PC-3 (cell line): ENCODE measurements at places on chromosomes 12 and 14. TPM values are rescaled to one million over a fixed set of nuclear protein-coding genes. Genes with fewer than 3 reads are reported as not detected.

The KRT85 gene
- not detected in 2 replicates for total RNA-seq

The KRT78 gene
- 0.12 and 0.15 TPM in 2 replicates for total RNA-seq

The FGD4 gene
- total RNA-seq: 3.2 and 3.9 TPM in 2 replicates

The TNFAIP2 gene
- 80.7 and 87.3 TPM in 2 replicates for total RNA-seq

The TAS2R9 gene
- total RNA-seq: not detected in 2 replicates

The DEPDC4 gene
- total RNA-seq: 0.29 and 2.0 TPM in 2 replicates

The MGAT2 gene
- total RNA-seq: 39.5 and 51.4 TPM in 2 replicates

The NFE2 gene
- total RNA-seq: 0.26 and 0.40 TPM in 2 replicates

The PLEKHD1 gene
- total RNA-seq: 0.15 and 0.35 TPM in 2 replicates

The GPR135 gene
- total RNA-seq: 6.7 and 10.3 TPM in 2 replicates

The SERPINA12 gene
- not detected in 2 replicates for total RNA-seq

The BDKRB2 gene
- total RNA-seq: 0.06 and 0.07 TPM in 2 replicates

The CMTM5 gene
- not detected in 2 replicates for total RNA-seq

The GSG1 gene
- total RNA-seq: 0.77 TPM in 1 of 2 replicates, not detected in the other

The CCDC92 gene
- total RNA-seq: 9.6 and 9.7 TPM in 2 replicates

The CYP46A1 gene
- 0.52 and 1.2 TPM in 2 replicates for total RNA-seq

The SPX gene
- total RNA-seq: 0.87 TPM in 1 of 2 replicates, not detected in the other

The NPFF gene
- not detected in 2 replicates for total RNA-seq

The ADAM20 gene
- total RNA-seq: 0.17 and 0.26 TPM in 2 replicates

The ALG10 gene
- total RNA-seq: 15.7 TPM in 2 replicates

The SLC7A8 gene
- total RNA-seq: 0.63 and 3.8 TPM in 2 replicates

The FOXM1 gene
- 71.4 and 88.6 TPM in 2 replicates for total RNA-seq

The SLC4A8 gene
- total RNA-seq: 3.3 and 4.2 TPM in 2 replicates

The CPNE6 gene
- not detected in 2 replicates for total RNA-seq

The TPH2 gene
- not detected in 2 replicates for total RNA-seq

The ITGB7 gene
- 1.9 and 3.4 TPM in 2 replicates for total RNA-seq

The TOMM20L gene
- not detected in 2 replicates for total RNA-seq

The P3H3 gene
- total RNA-seq: 9.3 and 24.4 TPM in 2 replicates

The AKAP6 gene
- 1.5 and 2.8 TPM in 2 replicates for total RNA-seq

The FGF23 gene
- total RNA-seq: not detected in 2 replicates

The SMCO2 gene
- 0.69 and 1.7 TPM in 2 replicates for total RNA-seq
